ENCODE measurements at places on chromosomes 6 and 20.

GRCh38 chr6:84455511-84456029 is 228.1 kb upstream of the CEP162 start:
- DNase-seq, result no peak

DNA sequence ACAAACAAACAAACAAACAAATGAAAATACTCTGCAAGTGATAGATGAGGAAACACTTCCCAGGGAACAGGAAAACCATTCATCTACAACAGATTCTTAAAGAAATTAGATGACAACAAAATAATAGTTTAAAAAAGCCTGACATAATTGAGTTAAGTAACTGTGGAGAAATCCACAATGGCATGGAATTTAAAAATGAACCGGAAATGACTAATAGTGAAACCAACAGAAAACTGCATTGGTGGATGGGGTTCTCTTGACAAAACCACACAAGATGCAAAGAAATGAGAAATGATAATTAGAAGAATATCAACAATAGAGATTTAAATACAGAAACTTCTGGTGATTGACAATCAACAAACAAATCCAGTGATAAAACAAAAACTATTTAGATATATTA is 785.6 kb downstream of the QKI start:
- no peak for DNase-seq

DNA sequence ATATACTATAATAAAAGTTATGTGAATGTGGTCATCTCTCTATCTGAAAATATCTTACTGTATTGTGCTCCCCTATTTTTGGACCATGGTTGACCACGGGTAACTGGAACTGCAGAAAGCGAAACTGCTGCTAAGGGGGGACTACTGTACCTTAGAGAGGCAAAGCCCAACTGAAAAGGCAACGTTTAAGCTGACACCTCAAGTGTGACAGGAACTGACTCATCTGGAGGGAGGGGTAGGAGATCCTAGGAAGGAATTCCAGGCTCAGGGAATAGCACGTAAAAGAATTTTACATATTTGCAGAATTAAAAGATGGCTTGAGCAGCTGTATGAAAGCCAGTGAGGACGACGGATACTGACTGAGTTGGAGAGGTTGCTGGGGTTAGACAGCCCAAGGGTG is 34.8 kb downstream of the ELOVL2 start:
- no peak for DNase-seq

- no peak for DNase-seq
These were observed 91.2 kb upstream of the EEF1E1 start for GRCh38 chr6:8193541-8193940.

GRCh38 chr6:2793534-2794151 is 28.4 kb downstream of the WRNIP1 start:
- DNase-seq, result no peak

DNA sequence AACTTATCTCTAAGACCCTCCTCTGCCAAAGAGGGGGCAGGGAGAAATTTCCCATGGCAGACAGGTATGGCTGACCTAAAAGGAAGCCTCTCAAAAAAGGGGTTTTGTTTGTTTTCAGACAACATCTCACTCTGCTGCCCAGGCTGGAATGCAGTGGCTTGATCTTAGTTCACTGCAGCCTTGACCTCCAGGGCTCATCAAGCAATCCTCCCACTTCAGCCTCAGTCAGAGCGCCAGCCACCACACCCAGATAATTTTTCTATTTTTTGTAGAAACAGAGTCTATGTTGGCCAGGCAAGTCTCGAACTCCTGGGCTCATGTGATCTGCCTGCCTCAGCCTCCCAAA is 3.8 kb downstream of the EZR start:
- DNase-seq, result no peak

DNA sequence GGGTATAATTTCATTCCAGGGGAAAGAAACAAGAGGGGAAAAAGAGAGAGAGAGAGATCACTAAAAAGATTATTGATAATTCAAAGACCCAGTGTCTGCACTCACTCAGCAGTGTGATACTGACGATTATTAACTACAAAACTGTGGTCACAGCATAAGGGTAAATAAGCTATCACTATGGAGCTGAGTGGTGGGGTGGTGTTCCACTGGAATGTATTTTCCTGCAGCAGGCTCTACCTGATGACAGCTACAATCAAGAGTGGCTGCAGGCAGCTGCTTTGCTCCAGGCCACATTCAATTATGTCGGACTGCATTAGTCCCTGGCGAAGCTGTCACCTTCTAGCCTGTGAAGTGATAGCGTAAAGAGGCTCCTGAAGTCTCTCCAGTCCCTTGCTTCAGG is 122.2 kb upstream of the TFAP2D start:
- DNase-seq, result no peak

DNA sequence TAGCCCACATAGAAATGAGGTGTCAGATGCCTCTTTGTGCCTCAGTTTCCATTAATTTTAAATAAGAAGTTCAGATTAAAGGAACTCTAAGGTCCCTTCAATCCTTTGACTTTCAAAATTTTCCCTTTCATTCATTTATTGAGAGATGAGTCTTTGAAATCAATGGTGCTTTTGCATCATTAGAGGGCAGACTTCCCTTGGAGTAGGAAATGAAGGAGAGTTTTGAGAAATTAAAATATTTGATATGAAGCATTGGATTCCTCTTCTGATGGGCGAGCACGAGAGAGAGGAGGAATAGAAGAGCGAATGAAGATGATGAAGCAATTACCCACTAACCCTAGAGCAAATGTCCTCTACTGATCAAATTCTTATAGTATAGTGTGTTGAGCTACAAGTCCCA is 105.7 kb downstream of the EDN1 start:
- DNase-seq, result no peak

All from AG09319 (cell line).